ENCODE measurements at places on chromosomes 16 and 17.

DNA sequence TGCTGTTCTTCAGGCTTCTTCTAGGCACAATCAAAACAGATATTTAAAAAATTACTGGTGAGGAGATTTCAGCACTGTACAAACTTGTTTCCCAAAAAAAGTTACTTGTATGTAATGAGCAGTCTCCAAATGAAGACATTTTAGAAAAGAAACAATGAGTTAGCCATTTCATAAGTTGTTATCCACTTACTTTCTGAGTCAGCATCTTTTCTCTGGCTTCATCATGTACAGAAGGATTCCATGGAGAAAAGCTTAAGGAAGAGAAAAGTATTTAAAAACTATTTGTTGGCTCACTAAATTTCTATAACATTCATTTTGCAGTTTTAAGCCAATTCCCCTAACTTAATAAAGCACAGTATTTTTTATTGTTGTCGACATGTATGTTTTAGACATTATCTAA, 10.5 kb downstream of the AKTIP start:
- no peak overlapping the region for H3K27ac ChIP-seq
- no peak for DNase-seq
- peaks cover 97% of the 10 kb centered on the region for H3K36me3 ChIP-seq

- DNase-seq, result no peak
- no peak overlapping the region for H3K27ac ChIP-seq
- no peaks in the 10 kb centered on the region for H3K27me3 ChIP-seq
- no peaks in the 10 kb centered on the region for H3K36me3 ChIP-seq
- peaks cover 5% of the 10 kb centered on the region for H3K4me1 ChIP-seq
These were observed 13.9 kb upstream of the KRTAP17-1 start for GRCh38 chr17:41329279-41329948.

- no peaks in the 10 kb centered on the region for H3K36me3 ChIP-seq
- no peak overlapping the region for H3K27ac ChIP-seq
- H3K4me1 ChIP-seq, result no peaks in the 10 kb centered on the region
- DNase-seq, result no peak
- no peak overlapping the region for H3K4me3 ChIP-seq
These were observed 40.7 kb downstream of the TBX4 start for GRCh38 chr17:61492759-61493526.

GRCh38 chr16:26672206-26672605, 394.5 kb upstream of the C16orf82 start:
- H3K27ac ChIP-seq, result no peak overlapping the region
- H3K4me1 ChIP-seq, result no peaks in the 10 kb centered on the region
- no peak overlapping the region for H3K4me3 ChIP-seq
- H3K36me3 ChIP-seq, result no peaks in the 10 kb centered on the region
- DNase-seq, result no peak

- H3K27ac ChIP-seq, result peak overlapping the region; percentile 92
- peaks cover 21% of the 10 kb centered on the region for H3K36me3 ChIP-seq
- peak overlapping the region; percentile 86 for H3K4me3 ChIP-seq
- H3K27me3 ChIP-seq, result no peaks in the 10 kb centered on the region
These were observed 3.8 kb downstream of the RNF213 start for GRCh38 chr17:80264205-80265075.

DNA sequence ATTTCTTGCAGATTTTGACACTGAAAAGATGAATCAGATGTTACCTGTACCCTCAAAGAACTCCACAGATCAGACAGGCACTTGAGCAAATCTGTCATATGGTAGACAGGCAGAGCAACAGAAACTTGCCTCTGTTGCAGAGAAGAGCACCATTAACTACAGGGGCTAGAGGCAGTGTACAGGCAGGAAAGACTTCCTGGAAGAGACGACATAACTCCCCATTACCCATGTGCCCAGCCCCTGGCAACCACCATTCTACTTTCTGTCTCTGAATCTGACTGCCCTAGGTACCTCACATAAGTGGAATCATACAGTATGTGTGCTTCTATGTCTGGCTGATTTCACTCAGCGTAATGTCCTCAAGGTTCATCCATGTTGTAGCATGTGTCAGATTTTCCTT, 15.5 kb downstream of the GFOD2 start:
- no peak overlapping the region for H3K27ac ChIP-seq
- peaks cover 10% of the 10 kb centered on the region for H3K4me1 ChIP-seq
- H3K27me3 ChIP-seq, result no peaks in the 10 kb centered on the region
- H3K4me3 ChIP-seq, result peak overlapping the region; percentile 40

DNA sequence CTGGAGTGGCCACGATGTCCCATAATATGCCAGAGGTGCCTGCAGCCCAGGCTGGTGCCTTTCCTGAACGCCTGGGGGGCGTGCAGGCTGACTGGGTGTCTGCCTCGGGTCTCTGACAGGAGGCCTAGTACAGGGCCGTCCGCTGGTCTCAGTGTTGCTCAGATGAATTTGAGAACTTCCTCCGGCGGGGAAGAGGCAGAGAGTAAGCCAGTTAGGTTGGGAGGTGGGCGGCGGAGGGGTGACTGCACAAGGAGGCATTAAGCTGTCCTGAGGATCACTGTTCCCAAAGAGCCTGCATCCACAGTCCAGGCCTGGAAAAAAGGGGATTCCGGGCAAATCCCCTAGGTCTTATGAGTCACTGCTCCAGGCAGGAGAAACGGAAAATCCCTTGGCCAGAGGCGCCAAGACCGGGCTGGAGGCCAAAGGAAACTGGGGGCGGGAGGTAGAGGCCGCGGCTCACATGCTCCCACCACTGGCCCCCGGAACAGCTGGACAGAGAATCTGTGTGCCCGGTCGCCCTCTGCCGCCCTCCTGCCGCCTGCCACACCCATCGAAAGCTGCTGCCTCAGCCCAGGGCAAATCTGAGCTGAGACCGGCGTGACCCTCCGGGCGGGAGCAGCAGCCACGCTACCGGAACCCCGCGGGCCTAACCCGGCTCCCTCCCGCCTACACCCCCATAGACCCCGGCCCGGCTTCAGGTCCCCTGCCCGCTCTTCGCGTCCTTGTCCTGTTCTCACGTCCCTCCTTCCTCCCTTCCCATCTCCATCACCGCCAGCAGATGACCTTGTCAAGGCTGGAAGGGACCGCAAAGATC, 1.2 kb downstream of the TRIM47 start:
- H3K36me3 ChIP-seq, result peaks cover 5% of the 10 kb centered on the region
- no peaks in the 10 kb centered on the region for H3K27me3 ChIP-seq
- peak overlapping the region; percentile 62 for H3K4me3 ChIP-seq
- DNase-seq, result peak; percentile 42

DNA sequence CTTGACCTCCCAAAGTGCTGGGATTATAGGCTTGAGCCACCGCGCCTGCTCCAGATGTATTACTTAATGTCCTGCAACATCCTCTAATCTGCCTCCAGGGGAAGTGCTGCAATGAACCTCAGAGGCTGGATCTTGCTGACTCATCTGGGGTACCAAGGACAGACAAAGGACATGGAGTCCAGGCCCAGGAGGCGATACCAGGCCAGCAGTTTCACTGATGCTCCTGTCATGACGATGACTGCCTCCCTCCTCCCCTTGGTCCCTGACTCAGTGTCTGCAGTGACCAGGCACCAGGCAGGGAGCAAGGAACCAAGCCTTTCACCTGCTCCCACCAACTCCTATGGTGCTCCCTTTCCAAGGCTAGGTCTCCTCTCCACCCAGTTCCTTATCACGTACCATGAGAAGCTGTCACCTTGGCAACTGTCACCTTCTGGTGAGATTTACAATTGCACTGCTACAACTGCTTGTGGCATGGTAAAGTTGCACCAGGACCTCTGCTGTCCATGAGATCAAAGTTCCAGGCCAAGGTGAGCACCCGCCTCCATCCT, 21.6 kb upstream of the PHOSPHO1 start:
- no peaks in the 10 kb centered on the region for H3K36me3 ChIP-seq
- H3K4me1 ChIP-seq, result no peaks in the 10 kb centered on the region

DNA sequence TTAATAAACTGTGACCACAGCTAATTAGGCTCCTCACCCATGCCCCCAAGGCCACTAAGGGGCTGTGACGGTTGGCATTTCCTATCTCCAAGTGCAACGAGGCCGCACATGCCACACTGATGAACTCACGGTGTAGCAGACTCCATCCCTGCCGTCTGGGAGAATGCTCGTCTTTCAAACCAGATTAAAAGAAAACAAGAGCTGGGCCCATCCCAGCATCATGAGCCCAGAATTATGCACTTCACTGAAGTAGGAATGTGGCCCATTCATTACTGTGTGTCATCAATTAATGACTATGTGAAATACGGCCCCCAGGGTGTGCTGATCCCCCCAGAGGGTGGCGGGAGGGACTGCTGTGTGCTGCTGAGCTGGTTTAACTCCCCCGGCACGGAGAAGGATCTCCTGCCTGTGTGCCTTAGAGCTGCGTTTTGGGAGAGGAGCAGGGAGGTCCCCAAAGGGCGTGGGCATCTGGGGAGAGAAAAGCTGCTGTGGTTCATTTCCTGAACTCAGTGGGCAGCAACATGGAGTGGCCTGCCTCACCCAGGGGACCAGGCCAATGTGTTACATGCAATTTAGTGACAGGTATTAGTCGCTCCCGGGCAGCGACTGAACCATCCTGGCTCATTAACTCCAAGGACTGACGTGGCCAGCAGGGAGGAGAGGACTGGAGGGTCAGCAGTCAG, 194.5 kb downstream of the FOXL1 start:
- H3K27ac ChIP-seq, result no peak overlapping the region
- H3K27me3 ChIP-seq, result peaks cover 3% of the 10 kb centered on the region

DNA sequence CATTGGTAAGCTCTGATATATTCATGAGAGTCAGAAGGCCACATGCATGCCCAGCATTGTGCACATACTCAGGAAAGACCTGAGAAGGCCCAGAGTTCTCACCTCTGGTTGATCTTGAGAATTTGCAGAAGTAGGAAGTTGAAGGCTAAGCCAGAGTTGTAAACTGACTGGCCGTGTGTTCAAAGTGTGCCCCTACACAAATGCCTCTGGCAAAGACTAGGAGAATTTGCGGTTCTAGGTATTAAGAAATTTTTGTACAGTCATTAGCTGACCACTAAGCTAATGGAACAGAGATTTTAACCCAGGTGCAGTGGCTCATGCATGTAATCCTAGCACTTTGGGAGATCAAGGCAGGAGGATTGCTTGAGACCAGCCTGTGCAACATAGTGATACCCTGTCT, 25.0 kb downstream of the FBXL20 start:
- peaks cover 3% of the 10 kb centered on the region for H3K4me1 ChIP-seq
- DNase-seq, result no peak
- H3K36me3 ChIP-seq, result no peaks in the 10 kb centered on the region
- H3K27ac ChIP-seq, result no peak overlapping the region
- no peaks in the 10 kb centered on the region for H3K27me3 ChIP-seq

DNA sequence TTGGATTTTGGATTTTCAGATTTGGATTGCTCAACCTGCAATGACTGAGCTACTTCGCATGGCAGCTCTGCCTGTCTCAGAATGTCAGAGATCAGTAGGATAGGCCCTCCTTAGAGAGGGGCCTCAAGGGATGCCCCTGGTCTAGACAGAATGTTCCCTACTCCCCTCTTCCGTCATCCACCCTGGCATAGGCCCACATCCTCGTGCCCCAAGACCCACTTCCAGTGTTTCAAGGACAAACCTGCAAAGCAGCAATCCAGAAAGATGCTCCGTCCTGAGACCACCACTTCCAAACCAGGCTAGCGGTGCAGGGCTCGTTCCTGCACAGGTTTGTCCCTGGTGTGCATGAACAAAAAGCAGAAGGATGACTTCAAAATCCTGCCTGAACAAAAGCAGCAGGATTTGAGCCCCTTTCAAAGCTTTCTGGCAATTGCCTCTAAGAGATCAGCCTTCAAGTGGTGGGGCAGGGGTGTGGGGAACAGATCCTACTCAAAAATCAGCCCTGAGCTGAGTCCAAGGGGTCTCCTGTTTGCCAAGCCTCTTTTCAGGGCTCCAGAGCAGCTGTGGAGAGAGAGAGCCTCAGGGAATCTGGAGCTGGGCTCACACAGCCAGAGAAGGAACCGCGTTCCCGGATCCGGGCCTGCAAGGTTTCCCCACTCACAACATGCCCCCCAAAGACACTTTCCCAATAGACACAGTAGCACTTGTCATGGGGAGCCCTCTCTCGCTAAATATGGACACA, 121.1 kb downstream of the SOCS1 start:
- no peak overlapping the region for H3K4me3 ChIP-seq
- no peak overlapping the region for H3K27ac ChIP-seq
- peaks cover 10% of the 10 kb centered on the region for H3K4me1 ChIP-seq

- H3K27ac ChIP-seq, result no peak overlapping the region
- H3K4me1 ChIP-seq, result no peaks in the 10 kb centered on the region
- H3K36me3 ChIP-seq, result peaks cover 65% of the 10 kb centered on the region
- H3K4me3 ChIP-seq, result no peak overlapping the region
- no peak for DNase-seq
These were observed 10.0 kb downstream of the TUFM start for GRCh38 chr16:28835864-28836760.

GRCh38 chr17:18327556-18327955, 12.5 kb downstream of the SMCR8 start:
- no peak overlapping the region for H3K27ac ChIP-seq
- H3K4me1 ChIP-seq, result no peaks in the 10 kb centered on the region
- no peaks in the 10 kb centered on the region for H3K27me3 ChIP-seq
- DNase-seq, result no peak

- H3K4me3 ChIP-seq, result no peak overlapping the region
- H3K27me3 ChIP-seq, result no peaks in the 10 kb centered on the region
- no peak overlapping the region for H3K27ac ChIP-seq
- H3K36me3 ChIP-seq, result no peaks in the 10 kb centered on the region
- DNase-seq, result no peak
These were observed 87.5 kb downstream of the BMERB1 start for GRCh38 chr16:15521758-15522509.

DNA sequence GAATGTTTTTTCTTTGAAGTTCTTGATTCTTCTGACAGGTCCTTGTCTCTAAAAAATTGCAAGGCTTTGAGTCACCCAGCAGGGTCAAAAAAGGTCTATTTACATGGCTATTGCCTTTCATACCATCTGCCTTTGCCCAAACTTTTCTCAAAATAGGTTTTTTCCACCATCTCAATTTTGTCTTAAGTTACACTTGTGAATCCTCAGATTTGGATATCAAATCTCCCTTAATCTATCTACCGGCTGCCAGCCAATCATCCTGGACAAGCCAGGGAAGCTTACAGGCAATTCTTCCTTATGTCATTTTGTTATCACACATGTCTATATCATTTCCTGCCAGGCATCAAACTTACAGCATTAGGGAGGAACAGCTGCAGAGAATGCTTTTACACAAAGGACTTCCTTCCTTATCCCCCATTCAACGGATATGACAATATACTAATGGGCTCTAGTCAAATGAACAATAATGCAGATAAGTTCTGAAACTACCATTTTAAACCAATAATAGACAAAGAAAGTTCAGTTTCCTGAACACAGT, 104.1 kb upstream of the CORO6 start:
- peaks cover 54% of the 10 kb centered on the region for H3K4me1 ChIP-seq
- DNase-seq, result peak; percentile 66
- no peaks in the 10 kb centered on the region for H3K27me3 ChIP-seq
- H3K4me3 ChIP-seq, result peak overlapping the region; percentile 16

Data from CD4-positive, CD25-positive, alpha-beta regulatory T cell (primary cell).